NK-92 treated with Interleukin-12 subunit alpha and Interleukin-12 subunit beta, amount 100 ng/mL, for 24 hours (cell line): ENCODE measurements at places on chromosomes 6 and 20.
A peak's percentile ranks its signal among the peaks of the same experiment; 100 is the strongest.

GRCh38 chr6:2746557-2747061, 4.1 kb downstream of the MYLK4 start:
- DNase-seq = no peak

GRCh38 chr6:105184921-105185320, 5.1 kb upstream of the POPDC3 start:
- DNase-seq = no peak

DNA sequence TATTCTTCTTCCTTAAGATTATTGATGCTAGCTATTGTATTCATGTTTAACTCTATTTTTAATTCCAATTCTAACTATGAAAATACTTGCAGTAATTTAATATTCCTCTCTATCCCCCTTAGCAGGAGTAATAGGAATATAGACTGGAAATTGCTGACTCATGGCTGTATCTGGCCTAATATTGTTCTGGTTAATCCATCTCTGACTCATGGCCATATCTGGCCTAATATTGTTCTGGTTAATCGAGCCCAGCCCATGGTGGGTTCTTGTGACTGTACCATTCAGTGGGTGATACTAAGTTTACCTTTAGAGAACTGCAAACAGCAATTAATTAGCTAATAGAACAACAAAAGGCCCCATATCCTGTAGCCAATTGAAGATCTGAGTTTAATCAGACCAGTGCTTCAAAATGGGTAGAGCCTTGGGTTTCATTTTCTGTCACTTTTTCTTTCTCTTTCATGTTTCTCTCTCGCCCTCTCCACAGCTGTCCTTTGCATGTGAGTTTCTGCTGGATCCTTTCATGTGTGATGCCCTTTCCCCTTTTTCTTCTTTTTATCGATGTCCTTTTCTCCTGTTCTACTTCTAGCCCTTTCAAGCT, 50.6 kb downstream of the SLC22A3 start:
- DNase-seq = peak; percentile 8

- no peak for DNase-seq
Observed at GRCh38 chr6:49333345-49334125, 129.5 kb downstream of the MMUT start.

DNA sequence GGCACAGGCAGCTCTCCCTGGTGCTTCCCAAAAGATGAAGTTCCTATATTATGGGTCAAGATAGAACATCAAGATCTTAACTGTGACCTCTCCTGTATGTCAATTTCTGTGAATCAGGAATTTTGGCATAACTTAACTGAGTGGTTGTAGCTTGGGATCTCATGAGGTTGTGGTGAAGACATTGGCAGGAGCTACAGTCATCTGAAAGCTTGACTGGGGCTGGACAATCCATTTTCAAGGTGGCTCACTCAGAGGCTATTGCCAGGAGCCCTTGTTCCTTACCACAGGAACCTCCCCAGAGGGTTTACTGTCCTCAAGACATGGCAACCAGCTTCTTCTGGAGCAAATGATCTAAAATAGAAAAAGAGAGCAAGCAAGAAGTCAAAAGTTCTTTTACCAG, 252.2 kb downstream of the ADGB start:
- no peak for DNase-seq
